ENCODE measurements at places on chromosomes 11 and 22.

- no peak for DNase-seq
Measured at GRCh38 chr11:12674571-12674935, 332 bp downstream of the TEAD1 start.

DNA sequence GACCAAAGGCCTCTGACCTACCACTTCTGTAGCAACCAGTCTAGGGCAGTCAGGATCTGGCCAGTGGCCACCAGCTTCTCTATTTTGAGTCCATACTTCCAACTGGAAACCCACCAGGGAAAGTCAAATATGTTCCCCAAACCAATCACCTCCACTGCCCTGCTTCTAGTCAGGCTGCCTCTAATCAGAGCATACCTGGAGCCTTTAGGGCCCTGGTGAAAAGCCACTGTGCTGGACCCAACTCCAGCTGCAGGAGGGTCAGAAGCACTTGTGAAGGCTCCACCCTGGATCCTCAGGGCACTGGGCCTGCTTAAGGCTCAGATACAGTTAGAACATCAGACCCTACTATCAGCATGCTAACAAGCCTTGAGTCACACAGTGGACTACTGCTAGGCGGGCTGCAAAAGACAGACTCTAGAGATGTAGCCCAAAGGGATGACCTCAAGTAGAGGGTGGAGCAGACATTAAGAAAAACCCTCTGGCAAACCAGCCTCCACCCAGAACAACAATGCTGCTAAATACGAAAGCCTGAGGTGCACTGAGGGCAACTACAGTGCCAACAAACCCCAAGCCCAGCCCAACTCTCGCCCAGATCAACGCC lies 69.2 kb downstream of the DGCR2 start:
- DNase-seq = no peak

GRCh38 chr11:119796363-119797060 lies 67.5 kb upstream of the NECTIN1 start:
- DNase-seq = no peak

- DNase-seq = no peak
Measured at GRCh38 chr11:35305670-35306382, 113.5 kb downstream of the SLC1A2 start.

GRCh38 chr11:109309153-109309552 lies 112.8 kb upstream of the C11orf87 start:
- no peak for DNase-seq

DNA sequence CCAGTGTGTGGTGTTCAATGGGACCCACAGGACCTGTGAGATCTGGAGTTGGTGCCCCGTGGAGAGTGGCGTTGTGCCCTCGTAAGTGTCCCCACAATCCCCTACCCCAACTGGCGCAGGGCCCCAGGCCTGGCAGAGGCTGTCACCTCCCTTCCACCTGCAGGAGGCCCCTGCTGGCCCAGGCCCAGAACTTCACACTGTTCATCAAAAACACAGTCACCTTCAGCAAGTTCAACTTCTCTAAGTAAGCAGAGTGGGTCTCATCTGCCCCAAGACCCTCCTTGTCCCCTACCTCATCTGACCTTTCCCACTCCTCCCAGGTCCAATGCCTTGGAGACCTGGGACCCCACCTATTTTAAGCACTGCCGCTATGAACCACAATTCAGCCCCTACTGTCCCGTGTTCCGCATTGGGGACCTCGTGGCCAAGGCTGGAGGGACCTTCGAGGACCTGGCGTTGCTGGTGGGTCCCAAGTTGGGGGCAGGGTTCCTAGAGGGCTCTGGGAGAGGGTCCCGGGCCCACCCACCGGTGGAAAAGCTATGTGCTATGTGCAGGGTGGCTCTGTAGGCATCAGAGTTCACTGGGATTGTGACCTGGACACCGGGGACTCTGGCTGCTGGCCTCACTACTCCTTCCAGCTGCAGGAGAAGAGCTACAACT lies 8.1 kb downstream of the P2RX6 start:
- DNase-seq = no peak

DNA sequence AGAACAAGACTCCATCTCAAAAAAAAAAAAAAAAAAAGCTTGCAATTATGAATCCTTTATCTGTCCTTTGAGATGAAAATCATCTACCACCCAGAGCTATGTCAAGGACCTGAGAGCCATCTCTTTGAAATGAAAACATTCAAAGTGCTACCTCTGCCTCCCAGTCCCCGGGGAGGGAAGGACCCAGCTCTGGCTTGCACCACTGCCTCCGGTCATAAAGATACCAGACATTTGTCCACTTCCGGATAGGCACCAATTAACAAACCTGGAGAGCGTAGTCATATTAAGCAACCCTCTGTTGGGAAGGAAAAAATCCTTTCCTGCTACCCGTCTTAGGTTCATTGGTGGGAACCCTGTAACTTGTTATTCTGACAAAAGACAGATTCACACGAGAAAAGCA lies 98.6 kb downstream of the ARHGAP8 start:
- no peak for DNase-seq

DNA sequence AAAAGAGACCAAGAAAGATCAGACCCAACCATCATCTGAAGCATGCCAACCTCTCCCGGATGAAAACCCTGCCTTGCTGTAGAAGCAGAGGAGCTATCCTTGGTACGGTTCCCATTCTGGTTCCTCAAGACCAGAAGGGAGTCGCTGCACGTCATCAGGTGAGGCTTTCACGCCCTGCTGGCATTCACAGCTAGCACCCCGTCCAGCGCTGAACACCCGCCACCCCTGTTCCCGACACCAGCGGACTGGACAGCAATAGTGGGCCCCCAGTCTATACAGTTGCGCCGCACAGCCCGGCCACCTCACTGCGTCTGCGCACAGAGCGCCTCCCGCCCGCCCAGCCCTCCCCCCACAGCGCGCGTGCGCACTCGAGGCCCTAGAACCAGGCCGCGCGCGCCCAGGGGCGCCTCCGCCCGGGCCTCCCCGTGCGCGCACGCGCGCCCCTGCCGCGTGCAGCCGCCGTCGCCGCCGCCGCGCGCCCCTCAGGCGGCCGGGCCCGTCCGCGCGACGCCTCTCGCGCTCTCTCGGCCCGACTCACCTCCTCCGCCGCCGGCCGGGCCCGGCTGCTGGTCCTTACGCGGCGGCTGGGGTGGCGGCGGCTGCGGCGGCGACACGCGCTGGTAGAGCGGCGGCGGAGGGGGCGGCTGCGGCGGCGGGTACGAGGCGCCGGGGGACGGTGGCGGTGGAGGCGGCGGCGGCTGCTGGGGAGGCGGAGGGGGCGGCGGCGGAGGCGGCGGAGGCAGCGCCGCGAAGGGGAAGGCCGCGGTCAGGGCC lies 706 bp downstream of the SF1 start:
- DNase-seq = peak; percentile 71

DNA sequence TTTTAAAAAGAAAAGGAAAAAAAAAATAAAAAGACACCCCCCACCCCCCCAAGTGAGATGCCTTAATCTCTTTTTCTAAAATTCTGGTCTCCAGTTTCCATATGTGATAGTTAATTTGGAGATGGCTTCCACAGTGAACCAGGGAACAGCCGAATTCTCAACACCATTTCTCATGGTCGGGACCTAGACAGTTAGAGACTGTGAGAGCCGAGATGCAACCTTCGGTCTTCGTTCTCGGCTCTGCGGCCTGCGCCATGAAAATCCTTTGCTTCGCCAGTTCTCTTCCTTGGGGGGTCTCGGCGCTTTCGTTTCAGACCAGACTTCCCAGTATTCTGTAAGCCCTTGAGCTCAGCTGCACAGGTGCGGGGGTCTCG lies 723 bp downstream of the CACNG2 start:
- no peak for DNase-seq

DNA sequence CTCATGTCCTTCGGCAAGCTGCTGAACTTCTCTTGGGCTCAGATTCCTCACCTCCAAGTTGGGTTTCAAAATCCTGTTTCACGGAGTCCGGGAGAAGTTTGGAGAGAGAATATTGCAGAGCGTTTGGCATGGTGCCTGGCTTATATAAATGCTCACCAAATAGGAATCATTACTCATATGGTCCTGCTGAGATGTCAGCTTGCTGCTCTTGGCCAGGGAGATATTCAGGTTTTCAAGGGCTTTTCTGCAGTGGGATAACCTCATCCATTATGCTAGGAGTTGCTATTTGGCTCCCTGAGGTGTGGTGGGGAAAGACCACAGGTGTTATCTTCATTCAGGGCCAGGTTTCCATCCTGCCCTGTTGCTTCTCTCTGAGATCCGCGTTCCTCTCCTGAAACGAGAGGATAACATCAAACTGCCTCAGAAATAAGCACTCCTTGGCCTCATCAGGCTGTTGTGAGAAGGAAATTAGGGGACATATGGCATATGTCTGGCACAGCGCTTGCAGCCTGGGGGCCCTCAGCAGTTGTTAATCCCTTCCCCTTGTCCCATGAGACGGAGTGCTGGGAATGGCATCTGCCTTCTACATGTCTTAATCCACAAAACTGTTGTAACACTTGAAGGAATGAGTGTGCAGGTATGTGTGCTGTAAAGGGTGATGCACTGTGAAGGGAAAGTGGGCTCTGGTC lies 29.9 kb upstream of the ACER3 start:
- DNase-seq = peak; percentile 62

DNA sequence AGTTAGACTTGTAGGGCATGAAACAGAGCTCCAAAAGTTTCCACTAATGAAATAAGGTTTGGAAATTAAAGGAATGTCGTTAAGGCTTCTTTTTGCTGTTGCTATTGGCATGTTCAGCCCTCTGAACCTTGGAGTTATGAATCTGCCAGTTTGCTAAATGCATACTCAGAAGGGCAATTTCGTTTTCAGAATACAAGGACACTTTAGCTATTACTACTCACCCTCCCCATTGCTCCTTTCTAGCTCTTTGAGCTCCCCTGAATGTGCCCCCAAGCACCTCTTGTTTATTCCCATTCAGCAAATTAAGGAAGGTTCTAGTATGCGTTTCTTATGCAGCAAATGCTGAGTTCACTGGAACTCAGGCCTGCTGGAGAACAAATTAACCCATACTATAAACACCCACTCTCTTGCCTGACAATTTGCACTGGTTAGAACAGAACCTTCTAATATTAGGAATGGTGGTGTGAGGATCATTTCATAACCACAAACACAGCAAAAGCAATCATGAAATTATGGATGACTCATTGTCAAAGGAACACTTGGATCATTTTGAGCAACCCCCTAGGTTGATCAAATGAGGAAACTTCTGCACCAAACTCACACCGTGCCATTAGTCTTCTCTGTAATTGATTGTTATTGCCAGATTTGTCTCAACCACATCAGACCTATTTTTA lies 26.2 kb upstream of the LIN7C start:
- no peak for DNase-seq

DNA sequence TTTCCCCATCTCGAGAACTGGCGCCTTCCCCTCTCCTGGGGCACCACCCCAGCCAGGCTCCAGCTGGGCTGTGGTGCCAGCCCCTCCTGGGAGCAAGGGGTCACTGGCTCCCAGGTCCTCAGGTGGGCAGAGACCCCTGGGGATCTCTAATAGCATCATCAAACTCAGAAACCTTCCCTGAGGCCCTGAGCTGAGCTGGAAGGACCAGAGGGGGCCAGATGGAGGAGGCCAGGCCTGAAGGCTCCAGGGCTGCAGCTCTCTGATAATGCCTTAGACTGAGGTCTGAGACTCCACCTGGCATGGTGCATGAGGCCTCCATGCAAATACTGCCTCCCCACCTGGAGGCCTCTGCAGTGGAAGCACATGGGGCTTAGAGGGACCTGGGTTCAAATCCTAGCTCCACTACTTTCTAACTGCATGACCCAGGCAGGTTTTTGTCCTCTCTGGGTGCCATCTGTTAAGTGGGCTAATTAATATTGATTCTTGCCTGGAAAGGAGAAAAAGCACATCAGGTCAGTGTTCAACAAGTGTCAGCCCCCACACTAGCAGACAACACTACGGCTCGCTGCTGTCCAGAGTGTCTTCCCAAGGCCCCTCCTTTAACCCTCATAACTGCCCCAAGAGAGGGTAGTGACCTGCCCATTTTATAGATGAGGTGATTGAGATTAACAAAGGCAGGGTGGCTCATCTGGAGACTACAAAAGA lies 1.5 kb downstream of the MAPK8IP1 start:
- DNase-seq = no peak

GRCh38 chr22:23404689-23405365 lies 175.3 kb downstream of the IGLL1 start:
- no peak for DNase-seq

DNA sequence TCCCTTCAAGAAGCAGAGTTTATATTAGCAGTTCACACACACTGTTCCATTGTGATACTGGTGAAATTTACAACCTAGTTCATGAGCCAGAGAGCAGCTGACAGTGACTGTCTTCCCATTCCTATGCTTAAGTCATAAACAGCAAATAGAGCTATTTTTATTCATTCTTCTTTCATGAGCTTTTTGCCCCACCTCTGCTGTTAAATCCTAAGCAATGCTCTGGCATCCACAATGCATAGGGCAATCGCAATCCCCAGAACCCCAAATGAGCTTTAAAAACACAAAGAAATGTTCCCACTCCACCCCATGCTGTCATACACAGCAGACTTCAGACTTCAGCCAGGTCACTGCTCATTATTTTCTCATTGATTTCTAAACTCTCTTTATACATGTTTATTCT lies 307.5 kb downstream of the ETS1 start:
- peak; percentile 95 for DNase-seq

- no peak for DNase-seq
Measured at GRCh38 chr11:110455718-110456117, 26.0 kb downstream of the FDX1 start.

- peak; percentile 80 for DNase-seq
Measured at GRCh38 chr11:44010789-44011251, 37.0 kb upstream of the ACCSL start.

DNA sequence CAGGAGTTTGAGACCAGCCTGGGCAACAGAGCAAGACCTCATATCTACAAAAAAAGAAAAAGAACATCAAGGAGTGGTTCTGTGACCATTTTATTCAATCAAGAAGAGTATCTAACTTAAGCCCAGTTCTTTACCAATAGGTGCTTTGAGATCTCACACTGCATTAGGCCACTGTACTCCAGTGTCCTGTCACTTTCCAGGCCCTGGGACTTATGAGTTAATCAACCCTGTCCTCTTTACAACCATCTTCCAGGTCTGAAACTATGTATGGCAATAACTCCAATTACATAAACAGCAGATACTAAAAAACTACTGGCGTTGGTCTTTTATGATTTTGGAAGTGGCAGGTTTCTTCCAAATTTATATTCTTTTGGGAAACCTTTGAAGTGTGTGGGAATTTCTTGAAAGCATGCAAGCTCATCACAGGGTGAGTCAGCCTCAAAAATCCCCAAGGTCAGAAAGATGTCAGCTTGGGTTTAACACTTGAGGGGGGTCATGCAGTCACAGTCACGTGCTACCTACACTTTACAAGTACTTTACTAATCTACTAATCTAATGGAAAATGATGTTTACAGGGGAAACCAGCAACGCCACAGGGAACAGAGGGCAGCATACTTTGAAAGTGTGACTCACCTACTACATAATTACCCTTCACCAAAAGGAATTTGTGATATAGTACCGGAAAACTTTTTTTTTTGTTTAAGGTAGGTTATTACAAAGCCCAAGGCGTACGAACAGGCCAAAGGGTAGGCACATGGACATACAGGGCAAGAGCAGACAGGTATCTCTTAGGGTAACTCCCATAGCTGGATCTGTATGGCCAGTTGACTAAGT lies 15.6 kb downstream of the PISD start:
- peak; percentile 98 for DNase-seq
